ENCODE measurements at places on chromosomes 13 and 19. TPM values are rescaled to one million over a fixed set of nuclear protein-coding genes. Genes with fewer than 3 reads are reported as not detected.

GRCh38 chr19:15936173-15936572, 1.8 kb upstream of the CYP4F11 start:
- no peak for DNase-seq

- no peak for DNase-seq
Observed at GRCh38 chr19:30111021-30111855, 169.2 kb downstream of the URI1 start.

GRCh38 chr19:54665530-54665929, 2.7 kb downstream of the LILRB4 start:
- DNase-seq: no peak

DNA sequence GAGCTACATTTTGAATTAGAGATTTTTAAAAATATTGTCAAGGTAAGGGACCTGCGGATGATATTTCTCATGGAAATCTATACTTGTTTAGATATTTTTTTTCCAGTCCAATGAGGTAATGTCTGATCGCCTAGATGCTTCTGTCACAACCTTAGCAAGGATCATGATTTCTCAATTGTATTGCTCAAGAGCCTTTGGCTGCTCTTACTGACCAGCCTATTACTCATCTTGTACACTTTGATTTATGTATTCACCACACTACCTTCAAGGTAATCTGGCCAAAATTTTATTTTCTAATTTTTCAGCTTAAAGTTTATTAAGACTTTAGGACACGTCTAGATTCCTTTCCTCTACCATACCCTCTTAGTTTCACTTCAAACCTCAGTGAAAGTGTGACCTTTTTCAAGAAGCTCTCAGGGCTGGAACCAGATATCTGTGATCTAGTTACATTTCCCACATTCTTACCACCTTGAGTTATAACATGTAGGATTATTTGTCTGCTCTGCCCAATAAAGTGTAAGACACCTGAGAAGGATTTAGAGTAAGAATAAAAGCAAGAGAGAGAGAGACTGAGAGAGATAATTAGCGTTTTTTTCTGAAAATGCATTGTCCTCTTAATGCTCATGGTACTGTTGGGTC, 197.1 kb downstream of the ITGBL1 start:
- DNase-seq: no peak

DNA sequence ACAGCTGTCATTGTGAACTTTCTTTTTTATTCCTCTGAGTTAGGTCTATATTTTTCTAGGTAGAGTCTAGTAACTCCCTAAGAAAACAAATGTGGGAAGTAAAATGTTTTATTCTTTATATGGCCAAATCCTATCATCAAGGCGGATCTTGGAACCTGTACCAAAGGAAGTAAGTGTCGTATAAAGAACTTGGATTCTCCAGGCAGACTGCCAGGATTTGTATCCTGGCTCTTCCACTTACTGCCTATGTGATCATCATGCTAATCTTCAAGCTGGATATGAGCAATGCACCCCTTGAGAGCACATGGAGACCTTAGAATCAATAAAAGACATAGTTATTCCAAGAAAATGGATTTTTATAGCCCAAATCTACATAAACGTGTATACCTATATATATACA, 286.5 kb downstream of the PCDH17 start:
- no peak for DNase-seq

Gene TM9SF2
- total RNA-seq: 86.9 TPM

Gene HSPB6
- total RNA-seq: 107 TPM

Gene ATP4B
- not detected for total RNA-seq

Gene CAMSAP3
- total RNA-seq: not detected

Gene CGB5
- total RNA-seq: not detected

All from omental fat pad (tissue), 4 donors.